ENCODE measurements at places on chromosomes 7 and 10.

DNA sequence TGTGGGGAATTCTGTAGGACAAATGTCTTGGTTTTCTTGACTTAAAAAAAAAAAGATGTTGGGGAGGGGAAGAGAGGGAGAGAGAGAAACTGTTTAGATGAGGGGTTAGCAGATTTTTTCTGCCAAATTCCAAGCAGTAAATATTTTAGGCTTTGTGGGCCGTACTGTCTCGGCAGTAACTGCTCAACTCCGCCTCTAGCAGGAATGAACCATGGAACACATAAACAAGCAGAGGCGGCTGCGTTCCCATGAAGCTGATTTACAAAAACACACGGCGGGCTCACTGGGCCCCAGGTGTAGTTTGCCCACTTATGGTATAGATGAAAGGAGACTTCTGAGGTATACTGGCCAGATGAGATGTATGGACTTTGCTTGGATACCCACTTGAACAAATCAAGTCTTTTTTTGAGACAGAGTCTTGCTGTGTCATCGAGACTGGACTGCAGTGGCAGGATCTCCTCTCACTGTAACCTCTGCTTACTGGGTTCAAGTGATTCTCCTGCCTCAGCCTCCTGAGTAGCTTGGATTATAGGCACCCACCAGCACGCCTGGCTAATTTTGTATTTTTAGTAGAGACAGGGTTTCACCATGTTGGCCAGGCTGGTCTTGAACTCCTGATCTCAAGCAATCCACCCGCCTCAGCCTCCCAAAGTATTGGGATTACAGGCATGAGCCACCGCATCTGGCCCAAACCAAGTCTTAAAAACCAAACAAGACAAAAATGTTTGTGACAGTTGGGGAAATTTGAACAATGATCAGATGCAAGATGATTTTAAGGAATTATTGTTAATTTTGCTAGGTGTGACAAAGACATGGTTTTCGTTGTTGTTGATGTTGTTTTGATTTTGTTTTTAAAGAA, 9.7 kb upstream of the ADAMTS14 start:
- no peak for DNase-seq

GRCh38 chr7:102991077-102991539, 78.3 kb downstream of the LRRC17 start:
- no peak for DNase-seq

GRCh38 chr10:24341897-24342296, 133.0 kb downstream of the KIAA1217 start:
- no peak for DNase-seq

GRCh38 chr10:29372920-29373319, 84.0 kb downstream of the LYZL1 start:
- no peak for DNase-seq

- no peak for DNase-seq
Observed at GRCh38 chr7:6269527-6269926, 2.9 kb downstream of the CYTH3 start.

DNA sequence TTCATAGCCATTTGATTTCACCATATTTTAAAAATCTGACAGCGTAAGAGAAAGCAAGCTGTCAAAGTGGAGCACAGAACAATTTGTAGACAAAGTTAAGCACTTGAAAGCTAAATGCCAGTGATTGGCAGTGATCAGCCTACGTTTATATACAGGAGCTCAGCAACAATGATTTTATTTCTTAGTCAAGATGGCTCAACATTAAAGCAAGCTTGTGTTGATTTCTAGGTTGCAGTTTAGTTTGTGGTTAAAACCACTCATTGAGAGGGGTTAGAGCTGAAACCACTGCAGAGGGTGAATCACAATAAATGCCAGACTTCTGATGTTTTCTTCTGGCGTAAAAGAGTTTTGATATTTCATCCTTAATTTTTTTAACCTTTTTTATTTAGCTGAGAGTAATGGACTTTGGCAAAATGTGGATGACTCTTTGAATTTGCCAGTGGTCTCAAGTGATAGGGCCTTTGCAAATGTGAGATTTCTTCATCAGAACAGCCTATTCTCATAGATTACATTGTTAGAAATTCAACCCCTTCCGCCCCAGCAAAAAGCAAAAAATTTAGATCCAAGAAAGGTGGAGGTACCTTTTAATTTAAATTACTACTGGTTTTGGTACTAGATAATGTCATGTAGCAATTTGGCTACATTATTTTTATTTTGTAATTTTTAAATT, 73.8 kb downstream of the SHOC2 start:
- DNase-seq = no peak

DNA sequence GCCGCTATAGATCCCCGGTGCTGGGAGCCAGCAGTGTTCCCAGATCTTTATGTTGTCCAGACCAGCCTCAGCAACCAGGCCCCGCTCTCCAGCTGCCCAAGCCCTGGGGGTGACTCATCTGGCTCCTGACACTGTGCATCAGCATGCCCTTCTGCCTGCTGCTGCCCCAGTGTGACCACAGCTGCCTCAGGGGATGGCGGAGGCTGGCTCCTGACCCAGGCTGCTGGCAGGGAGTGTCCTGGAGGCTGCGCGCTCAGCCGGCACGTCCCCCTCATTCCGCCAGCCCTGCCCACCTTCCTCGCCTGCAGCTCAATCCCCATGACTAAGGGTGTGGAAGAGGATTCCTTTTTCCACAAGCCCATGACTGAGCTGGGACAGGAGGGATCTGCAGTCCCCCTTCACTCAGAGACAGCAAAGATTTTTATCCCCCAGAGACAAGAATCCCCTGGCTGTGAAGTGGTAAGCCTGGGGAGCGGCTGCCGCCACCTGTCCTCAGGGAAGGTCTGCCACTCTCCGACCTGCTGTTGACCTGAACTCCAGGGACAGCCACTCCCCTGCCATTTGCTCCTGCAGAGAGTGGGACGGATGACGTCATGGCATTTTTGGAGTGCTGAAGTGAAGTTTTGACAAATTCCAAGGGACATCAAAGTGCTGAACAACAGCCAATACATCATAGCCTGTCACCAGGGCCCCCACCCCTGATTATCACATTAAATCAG, 182.8 kb upstream of the BMPER start:
- DNase-seq = no peak

- no peak for DNase-seq
Observed at GRCh38 chr7:125828153-125828700, 898.6 kb upstream of the POT1 start.

- no peak for DNase-seq
Observed at GRCh38 chr7:78620920-78621319, 822.3 kb downstream of the PHTF2 start.

DNA sequence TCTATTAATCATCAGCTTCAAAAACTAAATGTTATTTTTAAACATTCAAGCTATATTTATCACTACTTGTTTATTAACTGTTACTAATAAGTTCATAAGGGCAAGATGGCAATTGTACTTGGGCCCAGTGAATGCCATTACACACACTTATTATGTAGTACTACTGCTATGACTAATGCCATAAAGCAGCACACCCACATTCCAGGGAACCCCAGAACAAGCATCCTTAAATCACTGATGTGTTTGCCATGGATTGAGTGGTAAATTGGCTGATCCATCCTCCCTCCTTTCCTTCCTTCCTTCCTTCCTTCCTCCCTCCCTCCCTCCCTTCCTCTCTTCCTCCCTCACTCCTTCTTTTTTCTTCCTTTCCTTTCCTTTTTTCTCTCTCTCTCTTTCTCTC, 37.4 kb upstream of the RSU1 start:
- no peak for DNase-seq
